ENCODE measurements at places on chromosomes 1 and 21.

DNA sequence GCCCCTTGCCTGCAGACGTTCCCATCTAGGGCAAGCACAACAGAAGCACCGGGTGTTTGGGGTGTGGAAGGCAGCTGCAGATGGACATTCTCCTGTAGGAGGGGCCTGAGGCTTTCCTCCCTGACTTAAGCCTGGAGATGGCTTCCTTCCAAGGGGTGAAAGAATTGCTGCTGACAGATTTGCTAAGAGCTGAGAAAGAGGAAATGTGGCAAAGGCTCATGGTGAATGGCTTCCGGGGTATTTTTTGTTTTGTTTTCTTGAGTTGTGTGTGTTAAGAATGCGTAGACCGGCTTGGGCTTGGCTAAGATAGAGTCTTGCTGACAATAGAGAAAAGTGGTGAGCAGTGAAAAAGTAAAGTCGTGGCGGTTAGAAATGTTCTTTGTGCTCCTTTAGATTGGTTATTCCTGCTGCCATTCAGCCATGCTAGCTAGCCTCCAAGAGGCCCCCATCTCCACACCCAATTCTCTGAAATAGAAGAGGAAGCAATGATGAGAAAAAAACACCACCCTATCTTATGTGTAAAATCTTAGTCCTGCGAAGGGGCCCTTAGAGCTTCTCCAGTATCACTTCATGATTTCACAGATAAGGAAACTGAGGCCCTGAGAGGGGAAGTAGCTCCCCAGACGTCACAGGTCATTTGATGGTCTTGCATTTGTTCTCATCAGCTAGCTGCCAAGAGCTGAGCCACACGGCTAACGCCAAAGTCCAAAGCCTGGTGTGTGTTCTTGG lies 36.9 kb downstream of the EIF2D start:
- peak; percentile 82 for DNase-seq

GRCh38 chr1:116767782-116768382 lies 13.7 kb downstream of the CD2 start:
- no peak for DNase-seq

DNA sequence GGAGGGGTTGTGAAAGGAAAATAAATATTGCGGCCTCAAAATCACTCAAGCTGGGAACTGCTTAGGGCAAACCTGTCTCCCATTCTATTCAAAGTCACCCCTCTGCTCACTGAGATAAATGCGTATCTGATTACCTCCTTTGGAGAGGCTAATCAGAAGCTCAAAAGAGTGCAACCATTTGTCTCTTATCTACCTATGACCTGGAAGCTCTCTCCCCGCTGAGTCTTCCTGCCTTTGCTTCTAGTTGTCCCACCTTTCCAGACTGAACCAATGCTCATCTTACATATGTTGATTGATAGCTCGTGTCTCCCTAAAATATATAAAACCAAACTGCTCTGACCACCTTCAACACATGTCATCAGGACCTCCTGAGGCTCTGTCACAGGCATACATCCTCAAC lies 91.6 kb upstream of the CAMK1G start:
- no peak for DNase-seq

DNA sequence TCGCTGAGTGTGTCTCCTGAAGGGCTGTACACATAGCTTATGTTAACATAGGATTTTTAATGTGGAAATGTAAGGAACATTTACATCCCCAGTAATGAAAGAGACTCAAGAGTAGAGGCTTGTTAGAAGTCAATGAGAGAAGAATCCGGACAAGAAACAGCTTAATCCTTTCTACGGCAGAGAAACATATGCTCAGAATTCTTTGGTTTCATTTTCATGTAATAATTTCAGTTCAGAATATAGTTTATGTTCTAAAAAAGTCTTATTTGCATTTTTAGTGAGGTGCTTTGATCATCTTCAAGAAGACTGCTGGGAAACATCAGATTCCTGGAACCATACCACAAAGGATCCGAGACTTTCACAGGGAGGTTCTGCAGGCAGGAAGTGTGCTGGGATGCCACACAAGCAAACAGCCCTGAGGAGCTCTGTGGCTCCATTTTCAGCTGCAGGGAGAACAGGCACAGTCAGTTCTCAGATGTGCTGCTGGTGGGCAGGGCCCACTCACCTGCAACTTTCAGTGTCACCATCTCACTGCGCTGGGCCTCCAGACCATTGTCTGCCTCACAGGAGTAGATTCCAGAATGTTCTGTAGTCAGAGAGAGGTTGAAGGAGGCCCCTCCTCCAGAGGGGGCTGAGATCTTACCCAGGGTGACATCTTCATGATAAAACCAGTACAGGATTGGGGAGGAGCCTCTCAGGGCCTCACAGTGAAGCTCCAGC lies 28.4 kb downstream of the FCRL5 start:
- DNase-seq, result no peak

- DNase-seq, result no peak
Measured at GRCh38 chr21:33042812-33043211, 17.1 kb downstream of the OLIG2 start.

DNA sequence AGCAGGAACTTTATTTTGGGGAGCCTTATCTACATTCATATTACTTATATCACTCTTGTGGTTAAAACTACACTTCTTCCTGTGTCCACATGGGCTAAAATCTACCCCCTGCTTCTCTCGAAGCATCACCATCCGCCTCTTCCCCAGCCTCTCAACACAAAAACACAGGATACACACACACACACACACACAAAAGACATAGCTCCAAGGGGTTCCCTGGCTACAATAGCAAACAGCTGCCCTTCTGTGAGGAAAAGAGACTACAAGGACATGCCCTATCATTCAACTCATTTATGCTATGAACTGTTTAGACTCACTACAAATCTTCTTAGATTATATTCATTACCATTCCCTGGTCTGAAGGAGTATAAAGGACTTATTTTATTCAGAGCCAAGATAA lies 155.0 kb downstream of the PIGK start:
- no peak for DNase-seq

Data from fibroblast of the conjunctiva (primary cell).